ENCODE measurements at places on chromosomes 6 and 20.
A peak's percentile ranks its signal among the peaks of the same experiment; 100 is the strongest.

- DNase-seq = no peak
These were observed 40.1 kb downstream of the TRMT6 start for GRCh38 chr20:5910186-5910585.

DNA sequence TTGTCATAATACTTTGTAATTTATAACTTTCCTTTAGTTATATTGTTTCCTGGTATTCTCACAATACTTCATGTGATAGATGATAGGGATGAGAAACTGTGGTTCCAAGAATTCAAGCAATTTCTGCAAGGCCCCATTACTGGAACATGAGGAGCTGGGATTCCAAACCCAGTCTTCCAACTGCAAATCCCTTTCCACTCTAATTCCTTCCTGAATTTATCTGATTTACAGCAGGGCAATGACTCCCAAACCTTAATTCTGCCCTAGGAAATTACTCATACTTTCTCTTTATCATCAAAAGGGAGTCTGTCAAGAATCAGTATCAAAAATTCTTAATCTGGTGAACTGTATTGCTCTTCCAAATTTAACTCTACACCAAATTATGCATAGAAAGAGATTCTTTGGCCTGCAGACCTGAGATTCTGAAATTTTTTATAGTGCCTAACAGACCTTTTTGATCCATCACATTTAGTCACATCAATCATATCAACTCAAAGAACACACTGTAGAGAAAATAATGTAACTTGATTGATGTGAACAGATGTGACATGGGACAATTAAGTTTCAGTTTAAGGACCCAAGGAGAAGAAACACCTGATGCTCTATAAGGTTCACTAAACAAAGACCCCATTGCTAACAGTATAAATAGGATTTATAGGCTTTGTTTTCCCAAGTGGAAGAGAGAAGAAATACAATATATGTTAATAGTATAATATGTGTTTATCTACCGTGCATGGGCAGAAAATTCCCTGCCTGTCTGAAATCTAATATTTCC, 41.5 kb upstream of the GJA1 start:
- DNase-seq = no peak

DNA sequence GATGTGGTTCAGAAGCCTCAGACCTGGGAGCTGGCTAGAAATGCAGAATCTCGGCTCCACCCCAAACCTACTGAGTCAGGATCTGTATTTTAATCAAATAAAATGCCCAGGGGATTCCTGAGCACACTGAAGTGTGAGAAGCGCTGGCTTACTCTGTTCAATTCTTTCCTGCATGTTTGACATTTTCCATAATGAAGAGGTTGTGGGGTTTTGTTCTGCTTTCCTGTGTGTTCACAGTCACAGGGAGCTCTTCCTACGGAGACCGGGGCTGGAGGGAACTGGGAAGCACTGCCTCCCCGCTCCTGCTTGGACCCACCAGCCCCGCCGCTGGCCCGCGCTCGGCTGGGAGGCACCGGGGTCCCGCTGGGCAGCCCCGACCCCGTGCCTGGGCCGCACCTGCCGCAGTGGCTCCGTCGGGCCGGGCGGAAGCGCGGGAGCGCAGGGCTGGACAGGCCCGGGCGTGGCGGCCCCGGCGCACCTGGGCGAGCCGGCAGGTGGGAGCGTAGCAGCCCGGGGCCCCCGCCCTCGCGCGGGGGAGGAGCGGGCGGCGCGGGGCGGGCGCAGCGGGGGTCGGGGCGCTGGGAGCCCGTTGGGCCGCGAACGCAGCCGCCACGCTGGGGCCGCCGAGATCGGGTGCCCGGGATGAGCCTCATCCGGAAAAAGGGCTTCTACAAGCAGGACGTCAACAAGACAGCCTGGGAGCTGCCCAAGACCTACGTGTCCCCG, at the start of gene MAPK13:
Gene MAPK13 (plus strand): TSS at position 573 of the 726 bp plus-strand sequence. CDS start 70 bp downstream, at position 643.
- DNase-seq = peak; percentile 49

DNA sequence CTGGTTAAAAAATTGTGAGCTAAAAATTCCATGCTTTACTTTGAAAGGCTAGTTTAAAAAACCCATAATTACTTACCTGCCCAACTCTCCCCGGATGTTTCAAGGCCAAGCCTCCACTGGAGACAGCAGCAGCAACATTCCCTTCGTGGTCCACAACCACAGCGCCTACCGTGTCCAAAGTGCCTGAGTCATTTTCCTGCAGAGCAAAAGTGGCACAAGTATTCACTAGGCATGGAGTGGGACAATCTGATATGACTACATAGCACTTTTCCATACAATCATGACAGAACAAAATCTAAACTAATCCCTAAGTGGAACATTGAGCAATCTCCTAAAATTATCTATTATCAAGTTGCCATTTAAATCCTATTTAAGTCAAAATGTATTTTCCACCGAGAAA, 104.8 kb downstream of the TASP1 start:
- no peak for DNase-seq

- DNase-seq = no peak
These were observed 103.2 kb upstream of the PRDM1 start for GRCh38 chr6:105982761-105983540.

- DNase-seq = no peak
These were observed 137.5 kb downstream of the EYS start for GRCh38 chr6:65569505-65569904.

DNA sequence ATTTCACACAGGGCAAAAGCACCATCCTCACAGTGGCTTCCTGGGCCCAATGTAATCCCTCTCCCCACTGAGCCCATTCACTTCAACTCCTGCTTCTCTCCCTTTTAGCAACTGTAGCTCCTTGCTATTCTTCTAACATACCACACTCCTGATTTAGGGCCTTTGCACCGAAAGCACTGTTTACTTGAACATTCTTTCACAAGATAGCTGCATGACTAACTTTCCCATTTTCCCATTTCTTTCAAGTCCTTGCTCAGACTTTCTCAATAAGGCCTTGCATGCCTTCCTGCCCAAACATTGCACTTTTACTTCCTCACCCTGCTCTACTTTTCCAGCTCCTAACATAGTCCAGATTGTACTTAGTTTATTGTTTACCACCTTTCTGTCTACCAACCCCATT, 73.0 kb downstream of the SHPRH start:
- no peak for DNase-seq

GRCh38 chr6:125863023-125863422, 72.3 kb downstream of the NCOA7 start:
- DNase-seq = no peak

GRCh38 chr20:10115021-10115420, 80.2 kb downstream of the ANKEF1 start:
- no peak for DNase-seq

- DNase-seq = no peak
These were observed 26.9 kb downstream of the DDX27 start for GRCh38 chr20:49245921-49246740.

GRCh38 chr6:125528621-125529041, 220.8 kb upstream of the HEY2 start:
- peak; percentile 65 for DNase-seq
